MCF 10A (cell line): ENCODE measurements at places on chromosomes 5 and 9. TPM values are rescaled to one million over a fixed set of nuclear protein-coding genes. Genes with fewer than 3 reads are reported as not detected.

FUBP3 gene
- 58.0 and 68.3 TPM in 2 replicates for total RNA-seq

AIF1L gene
- total RNA-seq: 2.6 and 4.1 TPM in 2 replicates

MLANA gene
- not detected in 2 replicates for total RNA-seq

TRIO gene
- 134 and 136 TPM in 2 replicates for total RNA-seq

FOXD4L4 gene
- total RNA-seq: 0.93 and 1.2 TPM in 2 replicates

DNA sequence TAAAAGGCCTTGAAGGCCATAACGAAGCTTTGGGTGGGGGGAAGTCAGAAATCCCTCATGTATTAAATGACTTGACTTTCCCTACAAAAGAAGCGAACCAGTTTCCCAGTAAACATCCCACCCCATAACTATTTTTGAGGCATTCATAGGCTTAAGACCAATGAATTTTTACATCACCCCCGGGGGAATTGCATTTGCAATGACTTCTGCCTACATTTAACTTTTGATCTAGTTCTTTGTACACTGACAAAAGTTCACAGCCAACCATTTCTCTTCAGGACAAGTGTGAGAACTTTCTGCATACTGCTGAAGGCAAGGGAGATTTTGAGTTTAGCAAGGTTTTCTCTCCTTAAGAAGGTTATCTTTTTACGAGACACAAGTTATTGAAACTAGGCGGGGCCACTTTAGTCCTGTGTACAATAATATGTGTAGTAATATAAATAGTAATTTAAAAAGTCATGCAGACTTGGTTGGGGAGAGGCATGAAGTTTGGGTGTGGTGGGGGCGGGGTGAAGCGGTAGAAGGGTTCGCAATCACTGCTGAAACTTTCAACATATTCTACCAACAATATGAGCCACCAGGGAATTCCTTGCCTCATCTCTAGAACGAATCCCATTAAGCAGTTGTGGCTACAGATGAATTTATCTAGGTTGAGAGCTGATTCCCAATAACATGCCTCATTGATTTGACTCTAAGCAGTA is 2.5 kb downstream of the TJP2 start:
- peak; percentile 80 for DNase-seq

- DNase-seq: no peak
Observed at GRCh38 chr9:37954581-37954981, 50.7 kb upstream of the SLC25A51 start.

DNA sequence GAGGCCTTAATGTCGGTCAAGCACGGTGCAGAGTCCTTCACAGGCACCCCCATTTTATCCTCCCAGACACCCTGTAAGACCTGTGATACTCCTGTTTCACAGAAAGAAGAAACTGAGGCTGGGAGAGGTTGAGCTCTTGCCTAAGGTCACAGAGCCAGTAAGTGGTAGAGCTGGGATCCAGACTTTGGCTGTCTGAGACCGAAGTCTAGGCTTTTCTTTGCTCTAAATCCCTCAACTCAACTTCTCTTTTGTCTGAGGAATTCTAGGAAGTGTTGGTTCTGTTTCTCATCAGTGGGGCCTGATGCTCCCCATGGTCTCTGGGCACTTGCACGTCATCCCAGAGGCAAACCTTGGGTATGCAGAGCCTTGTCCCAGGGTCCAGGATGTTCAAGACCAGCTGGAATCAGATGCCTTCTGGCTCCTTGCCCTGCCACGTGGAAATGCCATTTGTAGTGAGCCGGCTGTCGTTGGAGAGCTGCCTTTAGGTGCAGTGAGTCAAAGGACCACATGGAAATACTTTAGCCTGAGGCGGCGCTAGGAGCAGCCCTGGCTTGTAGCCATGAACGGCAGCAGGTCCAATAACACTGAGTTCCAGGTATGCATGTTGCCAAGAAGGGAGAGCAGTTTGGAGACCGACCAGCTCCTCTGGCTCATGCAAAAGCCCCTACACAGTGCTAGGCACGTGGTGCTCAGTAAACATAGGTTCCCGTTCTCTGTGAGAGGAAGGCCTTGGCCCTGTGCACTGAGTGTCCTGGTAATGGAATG is 9.2 kb downstream of the DCANP1 start:
- peak; percentile 74 for DNase-seq
